ENCODE measurements at places on chromosomes 12 and 14. TPM values are rescaled to one million over a fixed set of nuclear protein-coding genes. Genes with fewer than 3 reads are reported as not detected.

- no peak for DNase-seq
Observed at GRCh38 chr12:71694099-71694820, 8.4 kb downstream of the TMEM19 start.

DNA sequence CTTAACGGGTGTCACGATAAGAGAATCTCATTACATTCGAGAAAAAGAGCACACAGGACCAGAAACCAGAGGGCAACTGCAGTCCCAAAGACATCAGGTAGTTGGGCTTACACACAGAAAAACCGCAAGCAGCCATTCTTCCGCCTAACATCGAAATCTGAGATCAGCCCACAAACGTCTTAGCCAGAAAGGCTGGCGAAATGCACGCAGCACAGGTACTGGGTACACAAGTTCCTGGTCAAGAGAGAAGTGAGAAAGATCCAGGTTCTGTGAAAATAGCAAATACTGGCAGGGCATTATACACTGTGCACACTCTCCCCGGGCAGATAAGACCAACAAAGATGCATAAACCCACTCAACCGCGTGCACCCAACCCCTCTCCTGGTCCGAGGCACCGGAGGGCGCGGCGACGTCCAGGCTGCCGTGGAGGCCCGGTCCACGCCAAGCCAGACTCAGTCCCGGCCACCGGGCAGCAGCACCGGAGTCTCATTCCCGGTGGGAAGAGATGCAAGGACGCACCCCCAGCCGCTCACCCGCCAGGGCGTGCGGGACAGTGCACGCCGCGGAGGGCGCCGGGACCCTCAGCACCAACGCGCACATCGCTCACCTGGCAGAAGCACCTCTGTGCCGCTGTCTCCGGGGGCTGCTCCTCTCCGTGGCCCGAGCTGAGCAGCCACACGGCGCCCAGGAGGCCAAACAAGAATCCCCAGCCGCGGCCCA is 437 bp downstream of the ERO1A start:
- peak; percentile 48 for DNase-seq

GRCh38 chr12:4273652-4274395 is at the start of gene CCND2:
Gene CCND2 (plus strand): TSS chr12:4273762. CDS start chr12:4274041, 279 bp downstream.
- peak; percentile 93 for DNase-seq

DNA sequence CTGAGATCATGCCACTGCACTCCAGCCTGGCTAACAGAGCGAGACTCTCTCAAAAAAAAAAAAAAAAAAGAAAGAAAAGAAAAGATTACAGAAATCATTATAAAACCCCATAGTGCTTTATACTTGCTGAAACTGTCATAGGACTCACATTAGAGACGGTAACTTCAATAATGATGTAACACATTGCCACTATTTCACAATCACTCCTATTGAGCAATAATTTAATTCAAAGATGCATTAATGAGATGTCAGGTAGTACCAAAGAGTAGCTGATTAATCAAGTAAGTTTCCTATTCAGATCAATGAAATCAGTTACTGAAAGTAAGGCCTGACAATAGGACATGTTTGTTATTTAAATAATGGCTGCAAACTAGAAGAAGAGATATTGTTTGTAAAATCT is 751.5 kb upstream of the ALG10B start:
- no peak for DNase-seq

The CMA1 gene
- total RNA-seq: not detected

- no peak for DNase-seq
Observed at GRCh38 chr12:90628213-90628612, 326.8 kb downstream of the CCER1 start.

The ERP27 gene
- total RNA-seq: 5.0 TPM

GRCh38 chr14:100320157-100320856 is 2.8 kb upstream of the SLC25A47 start:
- no peak for DNase-seq

- no peak for DNase-seq
Observed at GRCh38 chr14:96783915-96784224, 13.3 kb upstream of the VRK1 start.

The BATF gene
- 1.6 TPM for total RNA-seq

GRCh38 chr14:76976240-76977005 is 52.1 kb downstream of the IRF2BPL start:
- peak; percentile 96 for DNase-seq

The SLC2A14 gene
- not detected for total RNA-seq

The CLEC2A gene
- not detected for total RNA-seq

The RTL1 gene
- not detected for total RNA-seq

The CLEC4E gene
- 1.7 TPM for total RNA-seq

The DPPA3 gene
- not detected for total RNA-seq

DNA sequence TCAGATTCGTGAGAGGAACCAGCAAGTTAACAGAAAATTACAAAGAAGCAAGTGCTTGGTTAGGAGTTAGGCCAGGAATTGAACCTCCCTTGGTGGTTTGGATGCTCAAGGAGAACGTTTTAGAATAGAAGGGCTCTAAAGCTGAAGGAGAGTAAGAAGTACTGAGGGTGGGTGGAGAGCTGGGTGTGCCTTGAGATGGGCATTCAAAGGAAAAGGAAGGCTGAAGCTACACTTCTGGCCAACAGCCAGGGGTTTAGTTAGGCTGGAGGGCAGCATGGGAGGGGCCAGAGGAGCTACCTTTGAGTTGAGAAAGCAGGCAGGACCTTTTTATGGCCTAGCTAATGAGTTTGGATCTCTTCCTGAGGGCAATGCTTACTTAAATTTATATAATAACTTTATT is 421.2 kb downstream of the CCDC91 start:
- no peak for DNase-seq

DNA sequence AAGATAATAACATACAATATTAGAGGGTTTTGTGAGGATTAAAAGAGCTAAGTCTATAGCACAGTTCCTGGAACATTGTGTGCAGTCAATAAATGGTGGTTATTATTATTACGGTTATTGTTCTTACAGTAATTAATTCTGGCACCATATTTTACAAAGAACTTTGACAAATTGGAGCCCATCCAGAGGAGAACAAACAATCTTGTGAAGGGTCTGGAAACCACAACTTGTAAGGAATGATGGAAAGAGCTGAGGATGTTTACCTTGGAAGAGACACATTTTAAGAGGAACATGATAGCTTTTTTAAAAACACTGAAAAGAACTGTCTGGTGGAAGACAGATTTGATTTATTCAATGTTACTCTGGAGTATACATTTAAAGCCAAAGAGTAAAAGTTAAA is 150.5 kb upstream of the KRR1 start:
- DNase-seq: no peak

Data from thyroid gland (tissue), 4 donors.